SHP77 treated with DMSO at 0.1 percent for 48 hours (cell line): ENCODE measurements at places on chromosomes 3 and 15.

GRCh38 chr3:158264894-158265293 is 155.0 kb downstream of the RSRC1 start:
- DNase-seq, result no peak

GRCh38 chr3:140546649-140547048 is 131.2 kb upstream of the TRIM42 start:
- no peak for DNase-seq

- no peak for DNase-seq
These were observed 82.4 kb upstream of the PTX3 start for GRCh38 chr3:157354254-157354653.

DNA sequence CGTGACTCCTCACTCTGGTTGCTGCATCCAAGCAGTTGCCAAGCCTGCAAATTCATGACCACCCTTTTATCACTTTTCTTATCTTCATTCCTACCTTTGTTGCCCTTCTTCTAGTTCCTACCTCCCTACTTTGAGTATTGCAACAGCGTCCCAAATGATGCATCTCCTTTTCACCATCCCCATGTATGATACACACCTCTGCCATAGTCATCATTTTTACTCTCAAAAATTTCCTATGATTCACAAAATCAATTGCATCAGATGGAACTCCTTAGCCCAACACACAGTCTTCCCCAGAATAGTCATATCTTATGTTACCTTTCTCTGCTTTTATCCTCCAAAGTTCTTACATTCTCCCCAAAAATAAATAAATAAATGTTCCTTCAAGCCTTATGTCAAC is 262.6 kb downstream of the TBL1XR1 start:
- DNase-seq, result no peak

- DNase-seq, result no peak
These were observed 595.8 kb downstream of the NLGN1 start for GRCh38 chr3:173993299-173993698.

GRCh38 chr3:59784164-59784563 is 734.3 kb upstream of the CFAP20DC start:
- no peak for DNase-seq

- peak; percentile 4 for DNase-seq
These were observed 62.1 kb downstream of the RASGRF1 start for GRCh38 chr15:79028411-79028964.

DNA sequence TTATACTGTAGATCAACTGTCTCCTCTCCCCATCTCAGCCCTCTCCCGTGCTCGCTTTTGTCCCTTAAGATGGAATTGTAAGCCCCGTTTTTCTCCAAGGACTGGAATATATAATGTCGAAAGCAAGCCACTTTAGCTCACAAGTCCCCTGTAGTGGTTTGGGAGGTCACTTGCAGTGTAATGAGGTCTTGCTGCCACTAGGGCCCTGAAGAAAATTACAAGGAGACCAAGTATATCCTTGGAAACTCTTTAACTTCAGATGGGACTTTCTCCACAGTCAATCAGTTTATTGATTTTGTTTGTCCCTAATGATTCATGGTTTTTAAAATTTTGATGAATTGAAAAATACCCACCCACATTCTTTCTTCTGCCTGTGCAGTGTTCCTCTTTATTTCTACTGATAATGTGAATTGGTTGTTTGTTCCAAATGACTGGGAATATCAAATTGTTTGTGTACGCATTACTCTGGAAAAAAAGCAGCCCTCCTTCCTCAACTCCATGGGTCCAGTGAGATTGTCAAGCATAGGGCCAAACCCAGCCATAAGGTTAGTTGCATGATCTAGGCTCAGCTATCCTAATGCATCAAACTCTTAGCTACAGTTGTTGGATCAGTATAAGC is 294.8 kb downstream of the MCTP2 start:
- DNase-seq, result no peak

- no peak for DNase-seq
These were observed 136.9 kb downstream of the THSD4 start for GRCh38 chr15:71252044-71252739.

GRCh38 chr3:173403376-173403775 is 5.8 kb downstream of the NLGN1 start:
- no peak for DNase-seq

DNA sequence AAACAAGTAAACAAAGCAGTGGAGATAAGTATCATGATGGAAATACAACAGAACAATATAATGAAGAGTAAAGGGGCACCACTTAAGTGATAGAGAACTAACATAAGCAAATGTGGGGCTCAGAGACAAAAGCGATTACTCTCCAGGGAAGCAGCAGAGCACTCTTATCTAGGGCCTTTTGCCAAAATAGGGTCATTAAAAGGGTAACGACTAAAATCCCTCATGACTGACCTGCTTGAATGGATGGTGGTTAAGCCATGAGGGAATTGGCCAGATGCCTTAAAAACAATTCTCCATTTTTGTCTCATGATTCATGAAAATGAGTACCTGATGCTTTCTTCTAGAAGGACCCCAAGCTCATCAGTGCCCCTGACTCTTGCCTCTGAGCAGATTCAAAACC is 3.2 kb upstream of the SLC7A14 start:
- no peak for DNase-seq

DNA sequence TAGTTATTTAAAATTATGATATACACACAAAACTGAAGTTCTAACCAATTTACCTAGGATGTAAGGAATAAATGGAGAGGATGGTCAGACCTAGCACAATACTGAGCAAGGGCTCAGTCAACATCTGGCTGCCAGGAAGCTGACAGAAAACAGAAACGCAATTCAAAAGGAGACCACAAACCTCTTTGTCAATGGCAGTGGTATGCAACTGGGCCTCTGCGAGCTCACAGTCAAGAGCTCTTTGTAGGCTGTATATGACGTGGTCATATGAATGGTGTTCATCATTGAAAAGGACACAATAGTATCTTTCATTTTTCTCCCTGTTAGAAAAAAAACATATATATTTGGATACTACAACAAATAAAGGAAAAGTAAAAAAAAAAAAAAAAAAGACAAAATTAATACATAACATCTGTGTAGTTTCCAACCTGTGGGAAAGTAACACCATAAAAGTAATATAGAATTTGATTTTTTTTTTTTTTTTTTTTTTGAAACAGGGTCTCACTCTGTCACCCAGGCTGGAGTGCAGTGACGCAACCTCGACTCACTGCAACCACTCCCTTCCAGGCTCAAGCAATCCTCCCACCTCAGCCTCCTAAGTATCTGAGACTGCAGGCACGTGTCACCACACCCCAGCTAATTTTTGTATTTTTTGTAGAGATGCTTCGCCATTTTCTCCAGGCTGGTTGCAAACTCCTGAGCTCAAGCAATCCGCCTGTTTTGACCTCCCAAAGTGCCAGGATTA is 37.9 kb downstream of the UBR1 start:
- DNase-seq, result no peak

GRCh38 chr15:77753281-77753873 is 120.7 kb upstream of the LINGO1 start:
- no peak for DNase-seq

GRCh38 chr3:37241880-37242279 is 67.5 kb upstream of the LRRFIP2 start:
- no peak for DNase-seq

DNA sequence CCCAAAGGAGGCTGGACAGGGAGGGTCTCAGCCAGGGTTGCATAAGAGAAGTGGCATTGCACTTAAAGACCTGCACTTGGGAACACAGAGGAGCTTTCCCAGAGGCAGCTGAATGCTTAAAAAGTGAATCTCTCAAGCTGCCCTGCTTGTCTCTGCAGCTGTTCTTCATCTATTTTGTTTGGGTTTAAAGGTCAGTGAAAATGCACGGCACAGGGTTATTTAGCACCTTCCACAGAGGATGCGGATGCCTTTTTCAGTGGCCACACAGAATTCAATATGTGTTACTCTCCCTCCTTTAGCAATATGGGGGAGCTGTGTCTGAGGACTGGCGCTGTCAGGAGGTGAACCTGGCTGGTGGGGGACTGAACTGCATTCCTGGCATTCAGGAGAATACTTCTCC is 22.7 kb upstream of the CTNNB1 start:
- DNase-seq, result no peak

GRCh38 chr15:78179286-78179840 is 30.2 kb downstream of the IDH3A start:
- no peak for DNase-seq

GRCh38 chr3:72336821-72337479 is 511.3 kb downstream of the SHQ1 start:
- DNase-seq, result peak; percentile 46

DNA sequence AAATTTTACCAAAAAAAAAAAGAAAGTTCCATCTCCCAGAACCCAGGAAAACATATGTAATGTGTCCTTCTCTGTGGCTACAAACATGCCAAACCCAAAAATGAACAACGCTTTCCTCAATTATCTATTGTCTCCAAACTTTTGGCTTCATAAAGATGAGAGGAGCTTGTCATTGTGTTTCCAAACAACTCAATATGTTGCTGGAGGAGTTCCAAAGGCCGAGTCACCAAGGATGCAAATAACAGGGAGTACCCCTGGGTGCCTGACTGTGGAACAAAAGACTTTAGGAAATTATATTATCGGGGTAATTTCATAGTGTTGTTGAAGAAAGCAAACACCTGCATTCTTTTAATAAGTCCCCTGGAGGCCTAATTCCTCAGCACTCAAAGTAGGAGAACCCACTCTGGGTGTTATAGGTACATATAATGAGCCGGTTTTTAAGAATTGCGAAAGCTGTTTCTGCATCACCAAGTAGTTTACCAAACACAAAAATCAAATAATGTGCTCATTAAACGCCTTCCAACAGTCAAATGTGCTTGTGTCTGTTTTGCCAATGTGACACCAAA is 206.3 kb upstream of the PRICKLE2 start:
- DNase-seq, result no peak

- DNase-seq, result peak; percentile 15
These were observed 2.0 kb downstream of the B2M start for GRCh38 chr15:44713006-44713966.

GRCh38 chr15:38549222-38549621 is 15.4 kb downstream of the RASGRP1 start:
- DNase-seq, result no peak

GRCh38 chr3:189641776-189642175 is 10.6 kb downstream of the TP63 start:
- no peak for DNase-seq

- no peak for DNase-seq
These were observed 25.6 kb upstream of the TEX9 start for GRCh38 chr15:56339594-56339993.

GRCh38 chr3:185342459-185343174 is 20.3 kb upstream of the MAP3K13 start:
- no peak for DNase-seq

- no peak for DNase-seq
These were observed 83.5 kb upstream of the NAALADL2 start for GRCh38 chr3:174775603-174776002.

GRCh38 chr3:61667383-61667782 is 106.0 kb downstream of the PTPRG start:
- no peak for DNase-seq

DNA sequence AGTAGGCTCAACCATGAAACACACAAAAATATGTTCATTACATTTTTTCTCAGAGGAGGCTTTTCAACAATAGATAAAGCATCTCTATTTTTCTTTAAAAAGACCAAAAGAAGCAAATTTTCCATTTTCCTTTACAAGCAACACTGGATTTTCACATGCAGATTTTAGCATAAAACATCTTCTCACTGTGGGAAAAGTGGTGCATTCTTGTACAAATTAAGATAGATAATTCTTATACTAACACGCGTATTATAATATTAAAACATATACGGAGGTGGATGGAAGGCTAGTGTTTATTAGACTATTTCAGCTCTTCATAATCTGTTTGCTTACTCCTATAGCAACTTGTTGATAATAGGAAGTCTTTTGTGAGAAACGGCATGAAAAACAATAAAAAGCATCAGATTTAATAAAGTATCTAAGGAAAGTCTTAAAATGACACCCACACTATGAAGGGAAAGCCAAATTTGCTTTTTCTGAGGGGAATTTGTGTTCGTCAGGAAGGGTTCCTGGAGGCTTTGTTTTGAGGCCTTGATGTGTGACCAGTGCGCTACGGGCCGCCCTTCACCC is 529.6 kb downstream of the SOX2 start:
- DNase-seq, result peak; percentile 16

- no peak for DNase-seq
These were observed 9.8 kb upstream of the PSMD6 start for GRCh38 chr3:64033069-64033468.

DNA sequence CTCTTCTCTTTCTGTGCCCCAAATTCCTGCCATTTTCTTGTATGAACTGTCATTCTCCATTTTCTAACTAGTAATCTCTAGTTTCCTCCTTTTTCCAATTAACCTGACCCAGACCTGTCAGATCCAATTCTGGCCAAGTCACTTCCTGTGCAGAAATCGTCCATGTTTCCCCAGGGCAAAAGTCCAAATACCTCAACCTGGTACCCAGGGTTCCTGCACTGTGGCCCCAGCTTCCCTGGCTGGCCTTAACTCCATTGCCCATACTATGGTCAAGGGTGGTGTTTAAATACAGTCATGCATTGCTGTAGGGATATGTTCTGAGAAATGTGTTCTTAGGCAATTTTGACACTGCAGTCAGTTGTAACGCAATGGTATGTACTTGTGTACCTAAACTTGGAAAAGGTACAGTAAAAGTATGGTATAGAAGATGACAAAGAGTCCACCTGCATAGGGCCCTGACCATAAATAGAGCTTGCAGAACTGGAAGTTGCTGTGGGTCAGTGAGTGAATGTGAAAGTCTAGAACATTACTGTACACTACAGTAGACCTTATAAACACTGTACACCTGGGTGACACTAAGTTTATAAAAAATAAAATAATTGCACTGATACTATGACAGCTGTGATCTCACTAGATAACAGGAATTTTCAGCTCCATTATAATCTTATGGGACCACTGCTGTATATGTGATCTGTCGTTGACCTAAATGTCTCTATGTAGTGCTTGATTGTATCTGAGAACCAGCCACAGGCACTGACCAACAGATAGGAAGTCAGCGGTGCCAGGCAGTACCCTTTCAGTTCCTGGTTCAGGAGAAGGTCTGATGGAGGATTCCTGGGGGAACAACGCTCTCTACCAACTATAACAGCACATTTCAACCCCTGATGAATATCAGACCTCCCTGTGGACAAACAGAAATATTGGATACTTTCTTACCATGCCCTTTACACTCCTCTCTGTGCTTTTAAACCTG is 336.1 kb upstream of the PROK2 start:
- no peak for DNase-seq

DNA sequence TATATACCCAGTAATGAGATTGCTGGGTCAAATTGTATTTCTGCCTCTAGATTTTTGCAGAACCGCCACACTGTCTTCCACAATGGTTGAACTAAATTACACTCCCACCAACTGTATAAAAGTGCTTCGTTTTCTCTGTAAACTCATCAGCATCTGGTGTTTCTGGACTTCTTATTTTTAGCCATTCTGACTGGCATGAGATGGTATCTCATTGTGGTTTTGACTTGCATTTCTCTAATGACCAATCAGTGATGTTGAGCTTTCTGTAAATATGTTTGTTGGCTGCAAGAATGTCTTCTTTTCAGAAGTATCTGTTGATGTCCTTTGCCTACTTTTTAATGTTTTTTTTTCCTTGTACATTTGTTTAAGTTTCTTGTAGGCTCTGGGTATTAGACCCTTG is 182.9 kb upstream of the TRIM42 start:
- DNase-seq, result no peak

GRCh38 chr3:141442446-141442845 is 44.4 kb upstream of the RASA2 start:
- no peak for DNase-seq
